Stimulated activated CD8-positive, alpha-beta memory T cell treated with anti-CD3 and anti-CD28 coated beads, Interleukin-2, amount 100 ng/mL, for 48 hours (primary cell): ENCODE measurements at places on chromosomes 6 and 20.

- DNase-seq, result peak; percentile 57
Measured at GRCh38 chr20:32972181-32973076, 31.8 kb downstream of the SUN5 start.

DNA sequence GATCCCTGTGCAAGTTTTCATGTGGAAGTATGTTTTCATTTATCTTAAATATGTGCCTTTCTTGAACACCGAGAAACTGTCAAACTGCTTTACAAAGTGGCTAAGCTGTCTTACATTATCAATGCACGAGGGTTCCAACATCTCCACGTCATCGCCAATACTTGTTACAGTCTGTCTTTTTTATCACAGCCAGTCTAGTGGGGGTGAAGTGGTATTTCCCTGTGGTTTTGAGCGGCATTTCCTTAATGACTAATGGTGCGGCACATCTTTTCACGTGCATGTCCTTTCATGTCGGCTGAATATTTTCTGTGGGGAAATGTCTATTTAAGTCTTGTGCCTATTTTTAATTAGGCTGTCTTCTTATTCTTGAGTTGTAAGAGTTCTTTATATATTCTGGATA lies 280.4 kb downstream of the FOXC1 start:
- DNase-seq, result no peak

DNA sequence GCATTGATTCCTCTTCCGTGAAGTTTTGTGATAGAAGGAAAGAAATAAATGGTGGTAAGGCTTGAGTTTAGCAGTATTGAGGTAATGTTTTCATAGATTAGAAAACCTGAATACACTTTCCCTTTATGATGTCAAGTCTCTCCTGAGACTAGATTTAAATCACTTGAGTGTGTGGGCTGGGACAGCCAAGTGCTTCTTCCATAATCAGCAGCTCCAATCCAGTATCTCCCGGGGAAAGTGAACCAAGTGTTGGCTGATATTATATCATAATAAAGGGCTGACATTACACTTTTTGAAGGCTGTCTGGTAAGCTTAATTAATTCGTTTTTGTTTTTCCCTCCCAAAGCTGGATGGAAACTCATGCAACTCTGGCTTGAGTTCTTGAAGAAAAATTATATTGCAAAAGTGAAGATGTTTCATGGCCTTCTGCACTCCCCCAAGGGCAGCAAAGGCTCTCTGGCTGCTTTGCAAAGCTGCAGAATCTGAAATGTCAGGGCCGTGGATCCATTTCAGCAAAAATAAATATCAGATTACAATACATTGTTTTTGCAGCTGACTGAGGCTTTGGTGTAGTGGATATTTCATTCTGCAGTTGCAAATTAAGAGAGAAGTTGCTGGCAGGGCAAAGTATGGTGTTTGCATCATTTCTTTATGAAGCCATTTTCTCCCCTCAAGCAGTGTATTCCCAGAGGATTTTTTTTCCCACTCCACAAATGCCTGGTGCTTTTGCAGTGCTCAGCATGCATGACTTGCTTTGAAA lies 101.2 kb downstream of the MKKS start:
- DNase-seq, result no peak

DNA sequence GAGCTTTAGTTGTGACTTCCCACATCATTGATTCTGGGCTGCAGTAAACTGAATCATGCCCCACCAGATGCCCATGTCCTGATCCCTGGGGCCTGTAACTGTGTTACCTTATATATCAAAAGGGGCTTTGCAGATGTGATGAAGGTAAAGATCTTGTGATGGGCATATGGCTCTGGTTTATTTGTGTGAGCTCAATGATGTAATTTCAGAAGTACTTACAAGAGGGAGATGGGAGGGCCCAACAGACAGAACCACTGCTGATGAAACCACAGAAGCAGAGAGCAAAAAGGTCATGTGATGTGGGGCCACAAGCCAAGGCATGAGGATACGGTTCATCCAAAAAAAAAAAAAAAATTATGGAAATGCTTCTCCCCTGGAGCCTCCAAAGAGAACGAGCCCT lies 118.7 kb downstream of the TOX2 start:
- DNase-seq, result no peak

DNA sequence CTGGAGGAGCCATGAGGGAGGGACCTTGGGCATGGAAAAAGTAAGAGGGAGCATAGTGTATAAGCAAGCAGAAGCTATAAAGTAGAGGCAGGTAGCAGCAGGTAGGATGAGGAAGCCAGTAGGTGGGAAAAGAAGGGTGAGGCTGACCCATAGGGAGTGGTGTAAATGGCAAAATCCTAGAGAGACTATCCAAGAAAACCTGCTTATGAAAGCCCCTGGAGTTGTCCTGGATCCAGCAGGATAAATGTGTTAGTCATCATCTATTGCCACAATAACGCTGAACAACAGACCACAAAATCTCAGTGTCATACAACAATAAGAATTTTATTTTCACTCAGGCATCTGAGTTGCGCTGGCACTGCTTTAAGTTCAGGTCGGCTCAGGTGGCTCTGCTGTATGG lies 30.2 kb downstream of the CHD6 start:
- no peak for DNase-seq
